ENCODE measurements at places on chromosomes 4 and X.

GRCh38 chrX:13752141-13752540, 17.6 kb downstream of the OFD1 start:
- DNase-seq = no peak

DNA sequence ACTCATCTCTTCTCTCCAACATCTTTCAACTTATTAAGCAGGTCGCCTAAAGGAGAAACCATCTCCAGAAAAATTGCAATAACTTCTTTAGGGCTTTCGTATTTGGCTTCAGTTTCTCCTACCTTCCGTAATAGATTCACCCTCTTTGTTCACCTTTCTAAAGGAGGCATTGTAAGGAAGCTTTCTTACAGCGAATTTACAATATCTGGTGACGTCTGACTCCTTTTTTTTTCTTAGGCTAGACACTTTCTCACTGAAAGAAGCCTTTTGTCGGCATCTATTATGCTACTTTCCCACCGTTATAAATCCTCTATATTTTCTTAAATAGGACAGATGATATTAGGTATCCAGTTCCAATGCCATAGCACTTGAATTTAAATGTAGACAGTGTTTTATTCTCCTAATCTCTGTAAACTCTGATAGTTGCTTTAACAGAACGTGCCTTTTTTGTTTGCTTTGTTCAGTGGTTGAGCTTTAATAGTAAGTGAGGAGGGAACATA, 302.4 kb downstream of the IL1RAPL1 start:
- DNase-seq = no peak

DNA sequence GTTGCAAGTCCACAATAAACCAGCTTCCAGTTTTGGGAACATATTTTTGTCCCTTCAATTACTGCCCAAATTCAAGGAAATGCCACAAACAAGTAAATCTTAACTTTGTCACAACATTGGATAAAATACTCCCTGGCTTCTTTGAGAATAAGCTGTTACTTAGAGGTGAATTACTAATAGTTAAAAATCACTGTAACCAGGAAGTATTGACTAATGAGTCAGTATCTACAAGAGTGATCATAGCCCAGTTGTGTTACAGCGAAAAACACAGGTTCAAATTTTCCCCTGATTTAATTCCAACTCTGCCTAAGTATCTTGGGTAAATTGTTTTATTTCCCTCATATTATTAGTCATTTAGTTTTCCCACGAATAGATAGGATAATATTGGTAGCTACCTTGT, 291.2 kb upstream of the PPARGC1A start:
- no peak for DNase-seq

GRCh38 chrX:95290455-95290854, 1394.2 kb upstream of the DIAPH2 start:
- DNase-seq = no peak

DNA sequence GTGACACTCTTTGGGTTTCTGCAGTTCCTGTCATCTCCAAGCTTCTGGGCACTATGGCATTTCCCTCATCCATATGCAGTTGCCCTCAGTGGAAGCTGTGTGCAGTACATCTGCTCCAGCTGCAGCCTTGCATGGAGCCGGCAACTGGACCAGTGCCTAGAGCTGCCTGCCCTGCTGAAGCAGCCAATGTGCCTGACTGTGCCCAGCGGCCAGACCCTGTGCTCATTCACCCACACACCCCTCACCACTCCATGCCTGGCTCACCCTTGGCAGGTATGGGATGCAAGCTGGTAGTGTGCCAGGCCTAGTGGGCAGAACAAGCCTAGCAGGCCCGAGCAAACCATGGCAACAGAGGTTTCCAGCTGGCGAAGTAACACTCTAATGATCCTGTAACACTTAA, 370.8 kb downstream of the FSTL5 start:
- no peak for DNase-seq

DNA sequence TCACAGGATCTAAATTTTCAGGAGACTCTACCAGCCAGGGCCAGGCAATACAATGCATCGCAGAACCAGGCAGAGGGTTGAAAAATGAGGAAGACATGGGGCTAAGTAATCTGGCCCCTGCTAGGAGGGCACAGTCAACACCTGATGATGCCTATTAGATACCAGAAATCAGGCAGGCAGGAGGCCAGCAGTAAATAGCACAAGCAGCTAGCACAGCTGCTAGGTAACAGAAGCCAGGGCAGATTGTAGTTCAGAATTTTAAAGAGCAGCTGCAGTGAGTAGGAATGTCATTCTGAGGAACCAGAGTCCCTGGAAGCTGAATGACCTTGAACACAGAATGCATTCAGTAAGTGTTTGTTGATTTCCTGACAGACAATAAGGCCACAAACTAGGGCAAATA, 38.8 kb upstream of the TRPC5OS start:
- no peak for DNase-seq

GRCh38 chr4:25154594-25155265, 5.5 kb downstream of the SEPSECS start:
- no peak for DNase-seq

DNA sequence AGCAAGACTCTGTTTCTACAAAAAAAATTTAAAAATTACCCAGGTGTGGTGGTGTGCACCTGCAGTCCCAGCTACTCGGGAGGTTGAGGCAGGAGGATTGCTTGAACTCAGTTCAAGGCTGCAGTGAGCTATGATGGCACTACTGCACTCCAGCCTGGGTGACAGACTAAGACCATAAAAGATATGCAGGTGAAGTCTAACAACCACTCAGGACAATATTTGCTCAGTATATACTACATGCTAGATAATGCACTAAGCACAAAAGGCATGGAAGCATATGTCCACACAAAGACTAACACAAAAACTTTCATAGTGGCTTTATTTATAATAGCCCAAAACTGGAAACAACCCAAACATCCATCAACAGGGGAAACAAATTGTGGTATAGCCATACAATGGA, 57.7 kb upstream of the TXK start:
- DNase-seq = no peak

GRCh38 chr4:139568206-139568955, 12.4 kb upstream of the SETD7 start:
- DNase-seq = no peak

GRCh38 chr4:15963001-15963451, at the start of gene FGFBP2:
Gene FGFBP2, minus strand, starts transcription at chr4:15963175. Its CDS starts 46 bp downstream, at chr4:15963129.
- DNase-seq = peak; percentile 29

- peak; percentile 21 for DNase-seq
Measured at GRCh38 chr4:125704726-125705125, 390.0 kb downstream of the FAT4 start.

DNA sequence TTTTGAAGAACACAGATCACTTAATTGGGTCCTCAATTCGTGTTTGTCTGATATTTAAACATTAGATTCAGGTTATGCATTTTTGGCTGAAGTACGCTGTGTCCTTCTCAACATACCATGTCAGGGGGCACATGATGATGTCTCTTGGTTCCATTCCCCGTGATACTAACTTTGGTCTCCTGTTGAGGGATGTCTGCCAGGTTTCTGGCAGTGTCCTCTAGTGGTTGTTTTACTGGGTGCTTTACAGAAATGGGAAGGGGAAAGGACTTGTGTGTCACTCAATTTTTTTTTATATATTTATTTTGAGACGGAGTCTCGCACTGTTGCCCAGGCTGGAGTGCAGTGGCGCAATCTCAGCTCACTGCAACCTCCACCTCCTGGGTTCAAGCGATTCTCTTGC, 58.2 kb downstream of the WWC2 start:
- DNase-seq = no peak

- peak; percentile 42 for DNase-seq
Measured at GRCh38 chr4:142549726-142550463, 296.2 kb downstream of the INPP4B start.

DNA sequence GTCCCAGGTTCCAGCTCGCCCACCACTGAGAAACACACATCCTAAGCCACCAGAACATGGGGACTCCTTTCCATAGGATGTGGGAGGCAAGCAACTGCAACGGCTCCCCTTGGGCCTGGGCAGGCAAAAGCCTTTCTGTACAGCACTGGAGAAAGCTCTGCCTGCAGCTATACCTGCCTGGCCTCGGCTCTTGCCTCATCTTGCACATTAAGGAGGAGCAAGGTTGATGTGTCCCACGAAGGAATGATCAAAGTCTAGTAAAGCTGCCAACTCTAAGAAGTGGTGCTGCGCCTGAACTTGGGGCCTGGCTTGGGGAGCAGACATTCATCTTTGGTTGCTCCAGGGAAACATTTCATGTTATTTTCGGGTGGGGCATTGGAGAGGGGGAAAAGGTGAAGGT, 19.6 kb downstream of the CCNG2 start:
- DNase-seq = no peak

- no peak for DNase-seq
Measured at GRCh38 chrX:53379747-53380146, 42.7 kb downstream of the SMC1A start.

- no peak for DNase-seq
Measured at GRCh38 chr4:37860266-37860665, 30.6 kb upstream of the TBC1D1 start.

GRCh38 chrX:128504496-128504895, 452.3 kb upstream of the ACTRT1 start:
- DNase-seq = no peak

DNA sequence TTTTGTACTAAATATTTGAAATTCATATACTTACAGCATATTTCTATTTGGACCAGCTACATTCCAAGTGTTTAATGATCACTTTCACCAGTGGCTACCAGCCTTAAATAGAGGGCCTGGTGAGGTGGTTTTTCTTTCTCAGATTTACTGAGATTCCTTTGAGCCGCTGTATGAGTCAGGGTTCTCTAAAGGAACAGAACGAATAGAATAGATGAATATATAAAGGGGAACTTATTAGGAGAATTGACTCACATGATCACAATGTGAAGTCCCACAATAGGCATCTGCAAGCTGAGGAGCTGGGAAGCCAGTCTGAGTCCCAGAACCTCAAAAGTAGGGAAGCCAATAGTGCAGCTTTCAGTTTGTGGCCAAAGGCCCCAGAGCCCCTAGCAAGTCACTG, 146.2 kb upstream of the TLL1 start:
- DNase-seq = no peak

DNA sequence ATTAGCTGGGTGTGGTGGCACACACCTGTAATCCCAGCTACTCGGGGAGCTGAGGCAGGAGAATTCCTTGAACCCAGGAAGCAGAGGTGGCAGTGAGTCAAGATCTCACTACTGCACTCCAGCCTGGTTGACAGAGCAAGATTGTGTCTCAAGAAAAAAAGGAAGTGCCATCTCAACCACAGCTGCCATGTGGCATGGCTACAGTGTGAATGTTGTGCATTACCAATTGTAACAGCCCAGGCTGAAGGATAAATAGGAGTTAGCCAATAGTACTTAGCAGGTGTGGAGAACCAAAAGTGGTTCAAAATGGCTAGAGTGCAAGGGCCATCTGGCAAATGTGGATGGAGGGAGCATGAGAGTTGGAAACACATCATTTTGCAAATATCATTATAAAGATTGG, 28.9 kb downstream of the SLC25A5 start:
- no peak for DNase-seq

- DNase-seq = no peak
Measured at GRCh38 chr4:147425019-147425418, 55.9 kb upstream of the EDNRA start.

DNA sequence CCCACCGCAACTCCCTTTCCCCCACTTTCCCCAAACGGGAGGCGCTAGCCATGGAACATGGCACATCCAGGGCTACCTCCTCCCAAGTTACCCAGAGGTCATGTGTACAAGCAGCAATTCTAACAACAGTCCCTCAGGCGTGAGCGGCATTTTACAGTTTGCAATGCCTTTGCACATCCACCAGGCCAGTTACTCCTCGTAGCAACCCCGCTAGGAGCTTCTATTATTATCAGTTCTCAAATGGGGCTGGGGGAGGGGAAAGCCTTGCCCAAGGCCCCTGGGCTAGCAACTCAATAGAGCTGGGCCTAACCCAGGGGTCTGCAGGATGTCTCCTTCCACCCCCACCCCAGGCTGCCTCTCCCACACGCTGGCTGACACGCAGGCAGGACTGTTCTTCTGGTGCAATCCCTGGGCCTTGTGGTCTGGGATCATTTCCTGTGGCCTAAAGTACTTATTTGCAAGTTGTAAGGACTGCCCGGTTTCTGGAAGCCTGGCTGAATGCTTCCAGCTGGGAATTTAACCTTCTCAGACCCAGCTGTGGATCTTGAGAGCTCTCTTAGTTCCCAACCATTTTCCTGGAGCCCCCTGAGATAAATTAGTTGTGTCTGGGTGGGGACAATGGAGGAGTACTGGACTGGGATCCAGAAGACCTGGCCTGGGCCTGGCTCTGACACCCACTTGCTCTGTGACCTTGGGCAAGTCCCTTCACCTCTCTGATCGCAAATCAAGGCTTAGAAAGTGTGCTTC, 27.7 kb downstream of the PJA1 start:
- DNase-seq = no peak

DNA sequence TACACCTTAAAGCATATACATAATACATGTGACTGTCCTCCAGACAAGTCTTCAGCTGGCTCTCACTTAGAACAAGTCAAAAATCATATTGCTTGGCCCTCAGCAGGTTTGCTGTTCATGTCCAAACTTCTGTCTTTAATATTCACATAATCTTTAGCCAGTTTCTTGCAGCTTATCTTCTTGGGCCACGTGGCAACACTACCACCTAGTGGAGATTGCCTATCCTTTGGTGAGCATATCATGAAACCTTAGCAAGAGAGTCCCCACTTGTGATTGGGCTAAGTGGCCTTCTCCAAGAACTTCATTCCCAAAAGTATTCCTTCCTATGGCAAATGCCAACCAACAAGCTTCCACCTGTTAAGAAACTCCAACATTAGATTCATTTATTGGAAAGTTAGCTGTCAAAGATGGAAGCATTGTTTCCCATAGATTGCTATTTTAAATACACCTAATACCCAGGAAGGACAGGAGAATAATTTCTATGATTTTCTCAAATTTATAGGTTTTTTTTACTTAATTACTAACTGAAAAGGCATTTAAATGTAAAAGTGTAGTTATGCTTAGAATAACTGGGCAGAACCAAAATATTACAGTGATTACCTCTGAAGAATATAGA, 231.9 kb upstream of the INTU start:
- DNase-seq = peak; percentile 76

- no peak for DNase-seq
Measured at GRCh38 chrX:133674726-133675470, 259.6 kb upstream of the GPC4 start.

- no peak for DNase-seq
Measured at GRCh38 chr4:78671903-78672815, 104.0 kb upstream of the BMP2K start.

GRCh38 chr4:151783867-151784266, 23.1 kb upstream of the GATB start:
- DNase-seq = no peak

- DNase-seq = no peak
Measured at GRCh38 chr4:162392946-162393345, 229.1 kb upstream of the FSTL5 start.

- DNase-seq = peak; percentile 35
Measured at GRCh38 chr4:61443813-61444510, 243.8 kb downstream of the ADGRL3 start.

DNA sequence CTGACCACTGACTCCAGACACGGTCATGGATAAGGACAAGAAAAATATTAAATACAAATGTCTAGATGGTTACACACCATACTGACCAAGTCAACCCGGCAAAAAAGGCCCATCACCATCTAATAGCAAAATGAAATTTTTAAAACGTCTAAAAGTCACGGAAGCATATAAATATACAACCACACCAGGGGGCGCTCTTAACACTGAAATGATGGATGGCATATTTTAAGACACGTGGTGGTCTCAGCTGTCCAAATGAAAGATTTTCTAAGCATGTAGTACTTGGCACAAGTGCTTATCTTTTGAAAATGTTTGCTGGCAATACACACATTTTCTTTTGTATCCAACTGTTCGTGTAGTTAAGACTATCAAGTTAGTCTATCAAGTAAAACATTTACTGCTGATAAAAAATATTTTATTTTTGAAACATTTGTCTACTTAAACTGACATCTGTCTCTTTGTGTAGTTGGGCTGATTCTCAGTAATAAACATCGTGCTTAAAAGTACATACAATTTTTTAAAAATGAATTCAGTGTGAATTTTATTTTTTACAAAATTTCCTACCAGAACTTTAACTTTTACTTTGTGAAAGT, 64.6 kb downstream of the COX7B2 start:
- DNase-seq = peak; percentile 13
